Activated CD8-positive, alpha-beta memory T cell treated with anti-CD3 and anti-CD28 coated beads for 1 hour (primary cell): ENCODE measurements at places on chromosomes 7 and 10.

DNA sequence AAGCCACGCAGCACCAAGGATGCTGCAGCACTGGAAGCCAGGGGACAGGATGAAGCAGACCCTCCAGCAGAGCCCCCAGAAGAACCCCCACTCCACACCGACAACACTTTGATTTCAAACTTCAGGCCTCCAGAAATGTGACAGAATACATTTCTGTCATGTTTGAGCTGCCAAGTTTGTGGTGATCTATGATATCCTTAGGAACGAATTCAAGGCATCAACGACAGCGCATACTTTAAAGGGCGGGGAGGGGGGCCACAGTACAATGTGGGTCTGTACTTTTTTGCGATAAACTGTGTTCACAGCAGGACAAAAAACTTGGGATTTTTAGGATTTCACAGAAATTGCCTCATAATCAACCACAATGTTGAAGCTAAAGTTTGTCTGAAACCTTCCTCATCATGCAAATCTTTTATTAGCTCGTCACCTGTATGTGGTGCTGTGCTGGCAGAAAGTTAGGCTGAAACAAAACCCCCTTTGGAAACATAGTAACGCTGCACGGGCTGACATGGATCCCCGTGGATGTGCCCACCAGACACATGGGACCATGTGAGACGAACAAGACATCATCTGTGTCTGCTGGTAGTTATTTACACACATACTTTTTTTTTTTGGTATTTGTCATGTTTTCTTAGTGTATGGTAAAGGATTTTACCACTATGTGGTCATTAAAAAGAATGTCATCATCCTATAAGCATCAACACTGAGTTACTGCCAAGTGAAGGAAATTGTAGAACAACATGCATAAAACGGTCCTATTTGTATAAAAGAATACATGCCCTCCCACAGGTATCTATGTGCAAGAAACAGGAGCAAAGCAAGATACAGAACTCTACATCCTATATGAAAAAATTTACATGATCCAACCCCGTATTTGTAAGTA lies 113.3 kb upstream of the AFAP1L2 start:
- DNase-seq = no peak

DNA sequence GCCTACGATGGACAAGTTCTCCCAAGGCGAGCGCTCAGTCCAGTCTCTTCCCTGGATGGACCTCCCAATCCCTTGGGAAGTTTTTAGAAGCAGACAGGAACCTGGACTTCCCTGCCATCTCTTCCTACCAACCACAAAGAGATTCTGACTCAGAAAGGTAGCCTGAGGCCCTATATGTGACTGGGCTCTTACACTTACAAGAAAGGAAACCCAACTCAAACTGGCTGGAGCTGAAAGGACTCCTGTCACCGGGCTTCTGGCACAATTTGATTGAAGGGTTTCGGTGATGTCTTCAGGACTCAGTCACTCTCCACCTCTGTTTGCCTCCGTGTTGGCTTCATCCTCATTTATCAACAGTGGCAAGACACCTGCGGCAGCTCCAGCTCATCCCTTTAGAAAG lies 3.7 kb upstream of the COL13A1 start:
- DNase-seq = no peak

DNA sequence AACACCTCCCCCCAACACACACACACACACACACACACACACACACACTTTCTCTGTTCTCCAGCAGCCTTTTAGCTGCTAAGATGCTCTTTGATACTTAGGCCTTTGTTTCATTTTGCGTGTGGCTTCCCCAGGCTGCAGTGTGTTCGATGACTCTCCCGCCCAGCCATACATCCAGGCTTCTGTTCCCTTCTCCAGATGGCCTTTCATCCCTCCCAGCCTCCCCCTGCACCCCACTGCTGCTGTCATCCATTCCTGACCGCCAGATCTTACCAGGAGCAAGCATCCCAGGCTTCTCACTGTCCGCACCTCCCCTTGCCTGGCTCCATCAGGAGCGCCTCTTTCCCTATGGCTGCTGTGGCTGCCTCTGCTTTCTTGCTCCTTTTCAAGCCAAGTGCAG lies 77.8 kb upstream of the PPIF start:
- DNase-seq = no peak

GRCh38 chr7:45978731-45979211 lies 57.7 kb upstream of the IGFBP3 start:
- no peak for DNase-seq

DNA sequence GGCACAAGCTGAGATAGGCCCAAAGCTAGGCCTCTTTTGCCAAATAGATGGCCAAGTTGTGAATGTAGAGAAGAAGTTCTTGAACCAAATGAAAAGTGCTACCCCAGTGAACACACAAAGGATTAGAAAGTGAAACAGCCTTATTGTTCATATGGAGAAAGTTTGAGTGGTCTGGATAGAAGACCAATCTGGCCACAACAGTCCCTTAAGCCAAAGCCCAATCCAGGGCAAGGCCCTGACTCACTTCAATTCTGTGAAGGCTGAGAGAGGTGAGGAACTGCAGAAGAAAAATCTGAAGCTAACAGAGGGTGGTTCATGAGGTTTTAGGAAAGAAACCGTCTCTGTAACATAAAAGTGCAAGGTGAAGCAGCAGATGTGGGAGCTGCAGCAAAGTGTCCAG lies 18.7 kb upstream of the ATP6V0A4 start:
- no peak for DNase-seq

GRCh38 chr10:97584060-97584797 lies at the start of gene HOGA1:
Gene HOGA1, plus strand, starts transcription at chr10:97584389. Its CDS starts 315 bp downstream, at chr10:97584704.
- no peak for DNase-seq

DNA sequence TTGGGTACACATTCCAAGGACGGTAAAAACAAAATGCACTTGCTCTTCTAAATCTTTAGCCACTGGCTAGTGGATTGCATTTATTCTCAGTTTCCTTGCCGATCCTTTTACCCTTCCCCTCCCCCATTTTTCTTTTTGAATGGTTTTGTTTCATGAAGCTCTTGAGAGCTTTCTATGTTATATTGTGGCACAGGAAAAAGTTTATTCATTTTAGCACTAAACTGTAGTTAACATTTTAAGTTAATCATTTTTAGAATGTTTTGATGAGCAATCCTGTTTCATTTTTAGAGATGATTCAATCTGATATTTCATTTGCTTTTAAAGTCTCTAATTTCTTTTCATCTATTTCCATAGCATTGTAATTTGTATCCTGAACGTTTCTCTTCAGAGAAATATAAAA lies 24.0 kb downstream of the ZEB1 start:
- DNase-seq = no peak

DNA sequence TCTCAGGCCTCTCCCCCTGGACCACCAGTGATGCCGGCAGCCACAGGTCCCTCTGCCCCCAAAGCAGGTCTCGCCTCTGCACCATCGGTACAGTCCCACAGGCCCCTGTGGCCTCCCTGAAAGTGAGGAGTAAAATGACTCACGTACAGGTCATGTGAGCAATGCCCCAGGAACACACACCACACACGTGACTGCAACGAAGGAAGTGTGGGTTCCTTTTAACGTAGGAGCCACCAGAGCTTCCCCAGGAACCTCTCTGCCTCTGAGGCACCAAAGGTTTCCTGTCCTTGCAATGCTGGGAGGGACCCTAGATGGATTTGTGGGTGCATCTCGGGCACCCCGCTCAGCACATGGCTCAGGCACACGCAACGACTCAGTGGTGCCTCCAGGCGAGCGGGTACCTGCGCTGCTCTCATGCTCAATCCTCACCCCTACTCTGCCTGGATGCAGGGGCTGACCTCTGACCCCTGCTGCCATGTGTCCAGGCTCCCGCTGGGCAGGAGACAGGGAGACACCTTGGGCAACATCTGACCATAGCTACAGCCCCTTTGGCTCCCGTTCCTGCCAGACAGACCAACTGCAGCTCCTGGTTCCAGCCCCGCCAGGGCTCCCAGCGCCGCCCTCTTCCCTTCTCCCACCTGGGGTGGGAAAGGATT lies 120.7 kb downstream of the PRKAG2 start:
- DNase-seq = peak; percentile 22

- DNase-seq = no peak
Observed at GRCh38 chr7:99129001-99129400, 14.9 kb downstream of the SMURF1 start.

- DNase-seq = no peak
Observed at GRCh38 chr10:98321186-98321780, 53.3 kb upstream of the LOXL4 start.

- DNase-seq = no peak
Observed at GRCh38 chr7:956031-956430, 1.6 kb upstream of the ADAP1 start.

- no peak for DNase-seq
Observed at GRCh38 chr7:37174460-37174859, 274.2 kb downstream of the ELMO1 start.

DNA sequence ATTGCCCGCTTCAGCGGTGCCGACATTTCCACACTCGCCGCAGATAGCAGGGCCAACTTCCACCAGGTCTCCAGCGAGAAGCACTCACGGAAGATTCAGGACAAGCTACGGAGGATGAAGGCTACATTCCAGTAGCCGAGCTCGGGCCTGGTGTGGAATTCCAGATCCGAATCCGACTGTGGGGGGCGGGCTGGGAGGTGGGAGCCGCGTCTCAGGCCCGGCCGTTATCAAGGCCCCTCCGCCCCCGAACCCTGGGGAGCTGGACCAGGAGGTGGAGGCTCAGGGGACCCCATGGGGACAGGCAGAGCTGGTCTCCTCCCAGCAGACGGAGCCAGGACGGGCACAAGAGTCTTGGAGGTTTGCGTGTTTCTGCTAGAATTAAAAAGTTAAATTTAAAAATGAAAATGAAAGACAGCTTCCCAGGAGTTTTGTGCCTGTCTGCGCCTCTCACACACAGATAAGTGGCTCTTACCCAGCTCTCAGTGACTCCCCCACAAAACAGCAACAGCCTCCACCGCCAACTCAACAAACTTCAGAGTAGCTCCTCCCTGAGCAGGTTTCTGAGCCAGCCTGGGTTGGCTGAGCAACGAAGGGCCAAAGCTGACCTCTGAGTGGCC lies 5.2 kb upstream of the UTF1 start:
- no peak for DNase-seq

- no peak for DNase-seq
Observed at GRCh38 chr7:56026538-56026937, 24.7 kb downstream of the PSPH start.

GRCh38 chr10:5490698-5491464 lies 8.5 kb downstream of the CALML5 start:
- no peak for DNase-seq

GRCh38 chr10:132838346-132838970 lies 52.5 kb upstream of the NKX6-2 start:
- no peak for DNase-seq

GRCh38 chr10:16942381-16943078 lies 125.3 kb upstream of the RSU1 start:
- no peak for DNase-seq

- no peak for DNase-seq
Observed at GRCh38 chr10:9075420-9075819, 1020.9 kb downstream of the GATA3 start.

DNA sequence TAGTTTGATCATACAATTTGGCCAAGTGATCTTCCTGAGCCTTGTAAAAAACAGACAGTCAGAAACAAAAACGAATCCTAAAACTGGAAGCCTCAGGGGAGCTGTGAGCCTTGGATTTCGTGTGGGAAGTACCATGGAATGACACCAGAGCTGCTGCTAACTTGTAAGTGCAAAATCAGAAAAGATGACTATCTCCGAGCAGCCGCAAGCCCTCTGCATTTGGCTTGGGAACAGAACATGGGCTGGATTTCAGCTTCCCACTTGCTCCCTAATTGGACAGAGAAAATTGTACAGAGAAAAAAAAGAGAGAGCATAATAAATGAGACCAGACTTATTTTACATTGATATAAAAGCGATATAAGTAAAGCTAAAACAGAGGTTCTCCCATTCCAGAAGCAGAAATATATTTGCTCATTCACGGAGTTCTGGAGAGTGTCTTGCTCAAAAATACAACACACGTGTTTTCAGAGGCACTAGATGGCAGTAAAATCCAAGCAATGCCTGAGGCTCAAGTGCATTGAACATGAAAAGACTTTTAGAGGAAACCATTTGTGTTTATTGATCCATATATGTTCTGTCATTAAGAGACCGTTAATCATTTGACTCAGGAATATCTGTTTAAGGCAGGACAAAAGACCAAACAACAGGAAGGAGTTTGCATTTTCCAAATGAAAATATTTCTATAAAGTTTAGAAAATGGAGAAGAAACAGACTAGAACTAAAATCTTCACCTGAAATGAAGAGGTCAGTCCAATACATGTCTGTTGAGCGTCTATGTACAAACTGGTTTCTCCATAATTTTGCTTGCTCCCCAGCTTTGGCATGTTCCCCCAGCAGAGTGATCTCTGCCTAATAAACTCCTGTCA lies 78.3 kb upstream of the SLC26A5 start:
- no peak for DNase-seq

DNA sequence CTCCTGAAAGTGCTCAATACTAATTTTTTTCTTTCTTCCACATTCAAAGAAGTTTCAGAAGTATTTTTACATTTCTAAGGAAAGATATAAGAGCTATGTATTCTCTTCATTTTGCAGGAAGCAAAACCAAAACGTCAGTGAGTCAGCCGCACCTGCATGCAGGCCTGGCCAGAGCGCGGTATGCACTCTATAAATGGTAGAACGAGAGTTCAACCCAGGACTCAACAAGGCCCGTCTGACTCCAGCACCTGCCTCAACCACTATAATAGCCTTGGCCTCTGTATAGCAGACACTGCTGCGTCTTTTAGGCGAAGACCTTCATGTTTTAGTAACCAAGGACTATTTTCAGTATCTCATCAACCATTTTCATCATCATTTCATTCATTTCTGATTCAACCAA lies 113.2 kb downstream of the KMT2E start:
- no peak for DNase-seq

DNA sequence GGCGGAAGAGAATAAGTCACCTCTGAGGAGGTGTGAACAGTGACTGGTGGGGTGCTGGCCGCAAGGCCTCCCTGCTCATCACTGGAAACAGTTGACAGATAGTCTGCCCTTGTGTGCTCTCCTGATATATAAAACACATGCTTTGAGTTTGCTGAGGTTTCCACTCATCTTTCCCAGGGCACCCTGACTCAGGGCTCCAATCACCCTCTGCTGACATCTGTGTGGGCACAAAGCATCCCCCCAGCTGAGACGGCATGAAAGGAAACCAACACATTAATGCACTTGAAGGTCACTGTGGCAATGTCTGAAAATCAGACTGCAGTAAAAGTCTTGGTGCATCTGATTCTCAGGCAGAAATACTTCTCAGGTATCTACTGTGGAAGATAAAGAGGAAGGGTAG lies 49.8 kb downstream of the EPDR1 start:
- DNase-seq = no peak

GRCh38 chr7:116763647-116764046 lies 91.7 kb downstream of the MET start:
- no peak for DNase-seq

- DNase-seq = no peak
Observed at GRCh38 chr7:10646194-10646593, 327.5 kb upstream of the PHF14 start.

- no peak for DNase-seq
Observed at GRCh38 chr7:97480772-97481390, 251.0 kb upstream of the TAC1 start.

GRCh38 chr10:19979628-19980027 lies 163.4 kb downstream of the PLXDC2 start:
- DNase-seq = no peak

GRCh38 chr10:104349623-104350126 lies 4.0 kb upstream of the CFAP58 start:
- no peak for DNase-seq

GRCh38 chr7:101378751-101379174 lies 16.1 kb downstream of the COL26A1 start:
- DNase-seq = no peak

- DNase-seq = no peak
Observed at GRCh38 chr7:158618745-158619140, 31.1 kb upstream of the PTPRN2 start.

GRCh38 chr7:32074787-32075585 lies 4.8 kb upstream of the PDE1C start:
- DNase-seq = no peak

GRCh38 chr7:106883456-106884026 lies 18.5 kb downstream of the PIK3CG start:
- no peak for DNase-seq
